ENCODE measurements at places on chromosomes 16 and 17.

GRCh38 chr17:17356149-17356930 is 53.2 kb downstream of the NT5M start:
- DNase-seq = peak; percentile 67

DNA sequence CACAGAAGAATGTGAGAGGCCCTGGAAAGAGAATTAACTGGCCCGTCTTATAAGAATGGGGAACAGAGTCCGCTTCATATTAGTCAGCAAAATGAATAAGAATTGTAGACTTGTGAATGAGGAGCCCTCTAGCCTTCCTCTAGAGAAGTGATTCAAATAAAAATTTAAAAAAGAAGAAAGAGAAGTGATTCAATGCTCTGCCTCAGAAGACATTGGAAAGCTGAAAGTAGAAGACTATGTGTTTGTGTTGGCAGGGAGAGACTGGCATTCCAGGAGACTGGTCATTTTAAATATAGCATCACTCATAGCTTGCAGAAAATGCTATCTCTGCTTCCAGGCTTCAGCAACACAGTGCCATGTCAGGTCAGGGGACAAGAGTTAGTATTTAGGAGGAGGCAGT is 190.6 kb upstream of the HS3ST3A1 start:
- DNase-seq = no peak

DNA sequence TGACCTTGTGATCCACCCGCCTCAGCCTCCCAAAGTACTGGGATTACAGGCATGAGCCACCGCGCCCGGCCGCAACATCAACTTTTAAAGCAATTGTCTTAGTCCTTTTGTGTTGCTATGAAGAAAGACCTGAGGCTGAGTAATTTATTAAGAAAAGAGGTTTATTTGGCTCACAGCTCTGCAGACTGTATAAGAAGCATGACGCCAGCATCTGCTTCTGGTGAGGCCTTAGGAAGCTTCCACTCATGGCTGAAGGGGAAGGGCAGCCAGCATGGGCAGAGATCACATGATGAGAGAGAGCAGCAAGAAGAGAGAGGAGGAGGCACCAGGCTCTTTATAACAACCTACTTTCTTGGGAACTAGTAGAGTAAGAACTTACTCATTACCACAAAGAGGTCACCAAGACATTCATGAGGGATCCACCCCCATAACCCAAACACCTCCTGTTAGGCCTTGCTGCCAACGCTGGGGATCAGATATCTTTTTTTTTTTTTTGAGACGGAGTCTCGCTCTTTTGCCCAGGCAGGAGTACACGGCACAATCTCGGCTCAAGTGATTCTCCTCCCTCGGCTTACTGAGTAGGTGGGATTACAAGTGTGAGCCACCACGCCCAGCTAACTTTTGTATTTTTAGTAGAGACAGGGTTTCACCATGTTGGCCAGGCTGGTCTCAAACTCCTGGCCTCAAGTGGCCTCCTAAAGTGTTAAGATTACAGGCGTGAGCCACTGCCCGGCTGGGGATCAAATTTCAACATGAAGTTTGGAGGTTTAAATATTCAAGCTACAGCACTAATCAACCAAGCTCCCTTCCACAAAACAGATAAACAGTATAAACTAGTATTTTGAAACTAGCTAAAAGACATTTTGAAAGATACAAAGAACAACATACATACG is 21.4 kb upstream of the GPT2 start:
- no peak for DNase-seq

DNA sequence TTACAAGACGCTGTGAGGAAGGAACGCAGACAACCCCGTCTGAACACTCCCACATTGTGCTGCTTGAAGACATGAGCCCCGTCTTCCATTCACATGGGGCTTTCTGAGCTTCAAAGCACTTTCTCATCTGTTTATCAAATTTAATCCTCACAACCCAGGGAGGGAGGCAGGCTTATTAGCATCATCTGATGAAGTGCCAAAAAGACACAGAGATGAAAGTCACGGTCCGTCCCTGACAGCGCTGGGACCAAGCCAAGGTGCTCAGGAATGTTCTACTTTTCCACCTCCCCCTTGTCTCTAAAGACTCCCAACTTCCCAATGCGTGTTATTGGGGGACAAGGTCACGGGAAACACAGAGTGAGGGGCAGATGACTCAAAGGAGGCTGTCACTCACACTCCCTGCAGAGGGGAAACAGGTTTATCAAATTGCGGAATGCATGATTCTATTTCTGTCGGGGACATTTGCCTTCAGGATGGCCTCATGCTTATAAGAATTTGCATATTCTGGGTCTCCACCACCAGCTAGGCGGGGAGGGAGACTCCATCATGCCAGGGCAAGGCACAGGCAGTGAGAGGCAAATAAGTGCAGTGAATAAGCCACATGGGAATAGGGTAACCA is 10.7 kb downstream of the XYLT1 start:
- DNase-seq = no peak

DNA sequence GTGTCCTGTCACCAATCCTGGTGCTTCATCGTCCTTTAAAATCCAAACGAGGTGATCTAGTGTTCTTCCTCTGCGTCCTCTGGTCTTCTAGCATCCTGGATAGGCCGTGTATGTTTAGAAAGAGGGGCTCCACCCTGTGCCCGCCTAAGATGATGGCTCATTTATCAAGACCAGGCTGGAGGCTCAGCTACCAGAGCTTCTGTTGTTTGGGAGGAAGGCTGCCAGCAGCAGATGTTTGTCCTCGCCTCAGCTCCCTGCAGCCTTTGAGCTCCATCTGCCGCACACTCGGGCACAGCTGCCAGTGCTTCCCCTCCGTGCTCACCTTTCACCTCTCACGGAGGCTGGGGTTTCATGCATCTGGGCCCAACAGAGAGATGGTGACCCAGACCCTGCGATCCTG is 954.7 kb upstream of the RBFOX1 start:
- no peak for DNase-seq

DNA sequence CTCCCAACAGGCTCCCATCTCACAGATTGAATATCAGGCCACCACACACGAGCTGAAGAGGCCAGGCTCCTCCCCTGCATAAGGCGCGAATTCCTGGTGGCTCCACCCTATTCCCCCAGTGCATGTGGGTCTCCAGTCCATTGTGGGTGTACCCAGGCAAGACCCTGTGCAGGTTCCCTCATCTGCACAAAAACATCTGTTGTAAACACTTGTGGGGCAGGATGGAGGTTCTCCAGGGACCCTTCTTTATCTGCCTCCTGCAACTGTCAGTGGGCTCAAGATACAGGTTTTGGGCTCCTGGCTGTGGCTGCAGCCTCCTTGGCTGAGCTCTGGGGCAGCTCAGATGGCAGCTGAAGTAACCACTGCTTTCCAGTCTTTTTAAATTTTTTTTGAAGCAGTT is 17.6 kb upstream of the LGALS9 start:
- no peak for DNase-seq

DNA sequence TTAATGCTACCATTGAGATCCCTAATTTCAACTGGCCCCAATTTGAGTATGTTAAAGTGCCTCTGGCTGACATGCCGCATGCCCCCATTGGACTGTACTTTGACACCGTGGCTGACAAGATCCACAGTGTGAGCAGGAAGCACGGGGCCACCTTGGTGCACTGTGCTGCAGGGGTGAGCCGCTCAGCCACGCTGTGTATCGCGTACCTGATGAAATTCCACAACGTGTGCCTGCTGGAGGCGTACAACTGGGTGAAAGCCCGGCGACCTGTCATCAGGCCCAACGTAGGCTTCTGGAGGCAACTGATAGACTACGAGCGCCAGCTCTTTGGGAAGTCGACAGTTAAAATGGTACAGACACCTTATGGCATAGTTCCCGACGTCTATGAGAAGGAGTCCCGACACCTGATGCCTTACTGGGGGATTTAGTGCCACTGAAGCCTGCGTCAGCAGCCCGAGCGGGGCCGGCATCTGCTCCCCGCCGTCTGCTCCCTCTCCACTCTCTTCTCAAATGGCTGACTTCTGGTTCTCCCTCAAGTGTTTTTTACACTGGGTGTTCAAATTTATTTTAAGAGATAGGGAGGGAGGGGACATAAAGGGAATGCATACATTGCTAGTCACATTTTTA is 22.9 kb downstream of the DUSP14 start:
- DNase-seq = peak; percentile 82

DNA sequence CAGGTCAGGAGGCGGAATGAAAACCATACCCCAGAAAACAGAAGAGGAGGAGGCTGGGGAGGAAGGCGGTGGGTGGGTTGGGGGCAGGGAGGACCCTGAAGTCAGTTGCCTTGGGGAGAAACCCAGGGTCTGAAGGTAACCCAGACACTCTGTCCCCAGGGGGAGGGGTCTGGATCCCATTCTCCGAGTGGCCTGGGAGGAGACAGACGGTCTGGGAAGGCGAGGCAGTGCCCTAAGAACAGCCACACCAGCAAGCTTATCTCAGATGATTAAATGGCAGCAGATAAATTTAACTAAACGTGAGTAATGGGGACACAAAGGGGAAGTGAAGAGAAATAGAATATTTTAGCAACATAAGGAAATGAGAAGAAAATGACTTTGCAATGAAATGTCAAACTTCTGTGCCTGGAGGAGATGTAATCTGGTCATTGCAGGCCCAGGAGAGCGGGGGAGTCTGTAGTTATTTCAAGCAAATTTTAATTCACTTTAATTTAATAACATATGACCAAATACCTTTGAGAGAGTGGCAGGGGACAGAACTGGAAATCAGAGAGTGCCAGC is 21.4 kb upstream of the ZFP90 start:
- DNase-seq = no peak

DNA sequence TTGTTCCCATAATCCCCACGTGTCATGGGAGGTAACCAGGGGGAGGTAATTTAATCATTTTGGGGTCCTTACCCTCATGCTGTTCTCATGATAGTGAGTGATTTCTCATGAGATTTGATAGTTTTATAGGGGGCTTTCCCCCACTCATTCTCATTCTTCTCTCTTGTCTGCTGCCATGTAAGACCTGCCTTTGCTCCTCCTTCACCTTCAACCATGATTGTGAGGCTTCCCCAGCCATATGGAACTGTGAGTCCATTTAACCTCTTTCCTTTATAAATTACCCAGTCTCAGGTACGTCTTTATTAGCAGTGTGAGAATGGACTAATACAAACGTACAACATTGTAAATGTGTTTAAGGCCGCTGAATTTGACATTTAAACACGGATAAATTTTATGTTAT is 35.5 kb upstream of the APOH start:
- no peak for DNase-seq

DNA sequence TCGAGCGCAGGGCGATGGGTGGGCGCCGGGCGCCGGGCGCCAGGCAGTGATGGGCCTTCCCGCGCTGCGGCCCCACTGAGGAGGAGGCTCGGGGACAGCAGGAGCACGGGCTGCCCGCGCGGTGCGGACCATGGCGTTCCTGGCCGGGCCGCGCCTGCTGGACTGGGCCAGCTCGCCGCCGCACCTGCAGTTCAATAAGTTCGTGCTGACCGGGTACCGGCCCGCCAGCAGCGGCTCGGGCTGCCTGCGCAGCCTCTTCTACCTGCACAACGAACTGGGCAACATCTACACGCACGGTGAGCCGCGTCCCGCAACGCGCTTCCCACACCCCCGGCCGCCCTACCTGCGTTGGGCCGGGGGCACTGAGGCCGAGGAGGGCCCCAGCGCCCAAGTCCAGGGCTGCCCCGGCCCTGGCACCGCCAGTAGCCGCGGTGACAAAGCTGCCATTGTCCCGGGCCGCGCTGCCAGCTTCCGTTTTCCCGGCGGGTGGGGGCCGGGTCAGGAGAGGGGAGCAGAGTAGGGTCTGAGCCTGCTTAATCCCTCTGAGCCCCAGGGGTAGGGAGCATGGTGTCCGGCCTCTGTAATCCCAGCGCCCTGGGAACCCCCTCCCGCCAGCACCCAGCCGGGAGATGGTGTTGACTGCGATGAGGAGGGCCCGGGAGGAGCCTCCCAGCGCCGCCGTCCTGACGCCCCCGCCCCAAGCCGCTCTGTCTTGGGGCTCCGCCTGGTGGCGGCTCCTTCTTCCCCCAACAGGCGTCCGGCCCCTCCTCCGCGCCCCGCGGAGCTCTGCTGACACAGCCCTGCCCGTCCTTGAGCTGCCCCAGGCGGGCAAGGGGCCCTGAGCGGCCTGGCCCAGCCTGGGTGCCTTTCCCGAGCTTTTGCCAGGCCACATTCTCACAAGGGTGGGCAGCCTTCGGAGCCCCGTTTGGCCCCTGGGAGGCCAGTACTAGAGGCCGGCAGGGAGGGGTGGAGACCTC is 685 bp downstream of the PAQR4 start:
- DNase-seq = peak; percentile 63

DNA sequence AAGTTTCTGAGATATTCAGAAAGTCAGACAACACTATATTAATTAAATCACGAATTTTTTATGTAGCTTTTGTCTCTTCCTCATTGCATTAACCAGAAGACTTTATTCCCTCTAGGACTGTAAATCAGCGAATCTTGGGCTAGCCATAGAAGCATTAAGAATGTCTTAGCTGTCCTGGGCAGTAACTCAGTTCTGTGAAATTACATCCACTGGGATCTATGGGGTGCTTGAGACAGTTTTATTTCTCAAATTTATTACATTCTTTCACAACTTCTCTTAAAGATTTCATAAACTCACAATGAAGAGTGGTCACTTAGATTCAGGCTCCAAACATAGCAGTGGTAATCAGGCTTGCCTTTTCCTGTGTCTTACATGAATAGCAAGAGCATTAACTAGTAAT is 1153.4 kb downstream of the CDH8 start:
- no peak for DNase-seq

DNA sequence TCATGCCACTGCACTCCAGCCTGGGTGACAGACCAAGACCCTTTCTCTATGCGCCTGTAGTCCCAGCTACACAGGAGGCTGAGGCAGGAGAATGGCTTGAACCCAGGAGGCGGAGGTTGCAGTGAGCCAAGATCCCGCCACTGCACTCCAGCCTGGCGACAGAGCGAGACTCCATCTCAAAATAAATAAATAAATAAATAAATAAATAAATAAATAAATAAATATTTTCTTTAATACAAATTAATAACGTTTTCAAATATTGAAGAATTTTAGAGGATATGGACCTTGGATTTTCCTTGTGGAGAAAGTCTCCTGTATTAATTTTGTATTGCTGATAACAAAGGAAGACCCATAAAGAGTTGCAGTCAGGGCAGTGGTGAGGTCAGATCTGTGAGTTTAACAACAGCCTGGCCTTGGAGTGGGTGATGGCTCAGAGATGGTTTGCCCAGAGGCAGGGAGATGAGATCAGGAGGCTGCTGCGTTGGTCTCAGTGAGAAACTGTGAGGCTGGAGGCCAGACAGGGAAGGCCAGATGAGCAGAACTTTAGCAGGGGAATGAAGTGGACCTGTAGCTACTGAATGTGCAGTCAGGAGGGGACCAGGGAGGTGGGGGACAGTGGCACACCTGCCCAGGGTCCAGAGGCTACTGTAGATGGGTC is 4.4 kb upstream of the ASGR1 start:
- DNase-seq = peak; percentile 50

DNA sequence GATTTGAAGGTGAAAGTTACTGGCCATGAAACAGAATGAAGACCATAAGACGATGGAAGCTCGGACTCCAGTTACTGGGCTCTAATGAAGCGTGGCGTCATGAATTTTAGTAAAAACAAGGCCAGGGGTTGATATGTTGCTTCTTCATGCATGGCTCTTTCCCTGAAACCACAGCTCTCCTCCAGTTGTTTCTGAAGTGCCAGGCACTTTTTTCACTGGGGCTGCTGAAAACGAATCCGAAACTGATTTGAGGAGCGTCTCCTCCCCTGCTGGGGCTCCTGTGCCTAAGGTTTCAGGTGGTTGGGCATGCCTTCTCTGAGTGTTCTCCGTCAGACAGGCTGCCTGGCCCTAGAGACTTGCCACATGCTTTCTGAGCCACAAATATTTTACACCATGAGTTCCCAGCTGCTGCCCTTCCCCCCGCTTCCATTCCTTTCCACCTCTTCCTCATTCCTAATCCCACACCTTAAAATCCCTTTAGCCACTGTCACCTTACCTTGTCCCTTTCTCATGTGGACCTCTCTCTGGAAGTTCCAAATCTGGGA is 3.7 kb upstream of the MYL4 start:
- no peak for DNase-seq
